ENCODE measurements at places on chromosomes 4 and X.
A peak's percentile ranks its signal among the peaks of the same experiment; 100 is the strongest.

GRCh38 chr4:47075262-47075661, 43.9 kb downstream of the GABRB1 start:
- DNase-seq, result peak; percentile 43

DNA sequence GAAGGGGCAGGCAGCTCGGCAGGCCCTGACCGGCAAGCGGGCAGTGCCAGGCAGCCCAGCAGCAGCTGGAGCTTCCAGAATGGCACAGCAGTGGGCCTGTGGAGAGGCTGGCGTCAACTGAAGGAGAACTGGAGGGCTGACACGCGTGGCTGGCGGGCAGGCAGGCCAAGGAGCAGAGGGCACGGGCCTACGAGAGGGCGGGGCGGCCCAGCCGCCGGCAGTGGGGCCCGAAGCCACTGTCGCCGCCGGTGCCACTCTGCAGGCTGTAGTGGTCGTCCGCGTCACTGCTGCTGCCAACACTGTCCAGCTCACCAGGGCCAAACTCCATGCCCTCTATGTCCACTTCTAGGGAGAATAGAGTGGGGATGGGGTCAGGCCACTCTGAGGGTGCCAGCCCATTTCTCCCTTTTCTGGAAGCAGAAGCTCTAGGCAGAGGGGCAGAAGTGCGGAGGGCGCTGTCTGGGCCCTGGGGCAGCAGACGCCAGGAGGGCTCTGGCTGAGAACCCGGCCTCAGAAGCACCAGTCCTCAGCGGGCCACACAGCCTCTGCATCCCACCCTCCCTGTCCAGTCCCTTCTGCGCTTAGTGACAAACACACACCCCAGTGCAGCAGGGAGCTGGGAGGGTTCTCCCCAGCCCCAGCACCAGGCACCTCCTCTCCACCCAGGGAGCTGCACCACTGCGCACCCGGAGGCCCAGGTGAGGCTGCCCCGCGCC, 8.6 kb upstream of the HAUS3 start:
- DNase-seq, result peak; percentile 0

GRCh38 chr4:174189392-174190015, 94.0 kb downstream of the FBXO8 start:
- DNase-seq, result no peak

DNA sequence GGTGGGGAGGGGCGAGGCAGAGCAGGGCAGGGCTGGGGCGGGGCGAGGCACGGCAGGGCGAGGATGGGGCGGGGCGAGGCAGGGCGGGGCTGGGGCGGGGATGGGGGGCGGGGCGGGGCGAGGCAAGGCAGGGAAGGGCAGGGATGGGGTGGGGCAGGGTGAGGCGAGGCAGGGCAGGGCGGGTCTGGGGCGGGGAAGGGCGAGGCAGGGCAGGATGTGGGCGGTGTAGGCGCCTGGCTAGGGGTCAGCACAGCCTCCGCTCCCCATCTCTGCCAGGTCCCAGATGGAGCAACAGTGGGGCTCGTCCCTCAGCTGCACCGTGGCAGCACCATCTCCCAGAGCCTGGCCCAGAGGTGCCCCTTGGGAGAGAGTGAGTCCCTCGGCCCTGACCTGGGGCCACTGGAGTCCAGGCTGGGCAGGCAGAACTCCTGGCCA, 4.2 kb upstream of the SRPK3 start:
- DNase-seq, result no peak

DNA sequence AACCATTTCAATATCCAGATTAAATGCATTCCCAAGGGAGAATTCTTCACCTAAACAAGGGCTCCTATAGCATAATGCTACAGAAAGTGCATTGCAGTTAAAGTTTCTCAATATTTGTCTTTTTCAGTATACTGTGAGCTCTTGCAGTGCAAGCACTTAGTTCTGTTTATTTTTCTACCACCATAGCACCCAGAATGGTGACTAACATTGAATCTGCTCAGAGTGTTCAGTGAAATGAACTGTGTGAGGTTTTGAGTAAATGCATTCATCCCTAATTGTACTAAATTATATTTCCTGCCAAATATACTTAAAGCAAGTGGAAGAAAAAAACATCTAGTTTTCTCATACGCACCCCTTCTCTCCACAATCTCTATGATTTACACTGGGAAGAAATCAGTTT, 383.9 kb downstream of the PCDH7 start:
- no peak for DNase-seq

- DNase-seq, result no peak
These were observed 222.6 kb upstream of the RASGEF1B start for GRCh38 chr4:81694176-81694913.

DNA sequence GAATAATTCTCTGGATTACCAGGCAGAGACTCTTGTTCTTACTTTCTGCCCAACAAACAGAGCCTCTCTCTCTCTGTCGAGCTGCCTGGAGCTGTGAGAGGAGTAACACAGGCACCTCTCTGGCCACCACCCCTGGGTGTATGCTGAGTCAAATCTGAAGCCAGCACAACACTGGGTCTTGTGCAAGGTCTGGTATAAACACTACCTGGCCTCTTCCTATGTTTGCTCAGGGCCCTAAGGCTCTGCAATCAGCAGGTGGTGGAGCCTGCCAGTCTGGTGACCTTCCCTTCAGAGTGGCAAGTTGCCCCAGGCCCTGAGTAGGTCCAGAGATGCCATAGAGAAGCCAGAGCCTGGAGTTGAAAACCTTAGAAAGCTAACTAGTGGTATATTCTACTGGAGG, 139.9 kb downstream of the CPXCR1 start:
- no peak for DNase-seq

DNA sequence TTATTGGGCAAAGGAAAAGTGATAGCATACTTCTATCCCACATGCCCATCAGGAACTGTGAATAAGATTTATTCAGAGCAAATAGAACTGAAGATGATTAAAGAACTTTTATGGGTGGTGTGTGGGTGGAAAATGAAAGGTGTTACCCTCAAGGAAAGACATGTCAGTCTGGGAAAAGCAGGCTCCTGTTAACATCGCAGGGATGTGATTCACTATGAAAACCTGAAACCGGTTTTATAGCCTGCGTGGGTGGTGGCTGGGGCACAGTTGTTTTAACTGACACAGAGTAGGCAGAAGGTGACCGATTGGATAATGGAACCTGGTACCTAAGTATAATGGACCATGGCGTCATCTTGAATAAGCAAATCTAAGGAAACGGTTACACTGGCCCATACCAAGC, 61.3 kb upstream of the CASK start:
- peak; percentile 82 for DNase-seq

GRCh38 chr4:72442715-72443114, 126.3 kb downstream of the ADAMTS3 start:
- DNase-seq, result no peak

- peak; percentile 4 for DNase-seq
These were observed 51.5 kb upstream of the TRPC3 start for GRCh38 chr4:122003335-122003734.

GRCh38 chr4:102392033-102392744, 46.9 kb upstream of the SLC39A8 start:
- no peak for DNase-seq

DNA sequence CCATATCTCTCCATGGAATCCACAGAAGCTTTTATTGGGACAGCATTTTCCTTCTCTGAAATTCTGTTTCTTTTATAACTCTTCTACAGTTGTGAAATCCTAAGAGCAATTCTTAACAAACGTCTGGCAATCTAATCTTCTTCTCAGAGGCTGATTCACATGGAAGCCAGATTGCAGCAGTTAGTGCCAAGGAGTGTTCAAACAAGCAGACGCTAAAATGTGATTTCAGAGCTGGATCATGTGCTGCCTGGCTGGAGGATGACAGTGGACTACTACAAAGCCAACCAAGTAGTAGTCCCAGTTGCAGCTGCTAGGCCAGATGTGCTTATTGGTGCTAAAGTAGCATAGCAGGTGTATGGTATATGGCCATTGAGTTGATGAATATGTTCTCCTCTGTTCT, 27.7 kb upstream of the GLRB start:
- DNase-seq, result no peak

DNA sequence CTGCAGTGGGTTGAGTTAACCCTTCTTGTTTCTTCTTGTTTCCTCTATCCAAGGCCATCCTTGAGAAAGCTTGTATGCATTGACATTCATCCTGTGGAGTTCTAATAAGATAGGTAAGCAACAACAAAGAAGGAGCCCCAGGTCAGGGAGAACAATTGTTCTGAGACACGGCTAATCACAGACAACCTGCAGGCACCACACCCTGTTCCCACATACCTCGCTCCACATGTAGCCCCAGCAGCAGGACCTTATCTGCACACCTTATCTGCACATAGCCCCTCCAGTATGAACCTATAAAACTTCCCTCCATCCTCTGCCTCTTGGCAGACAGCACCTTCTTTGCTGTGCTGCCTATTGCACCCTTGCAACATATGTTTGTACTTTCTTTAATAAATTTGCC, 129.1 kb downstream of the MSL3 start:
- no peak for DNase-seq

DNA sequence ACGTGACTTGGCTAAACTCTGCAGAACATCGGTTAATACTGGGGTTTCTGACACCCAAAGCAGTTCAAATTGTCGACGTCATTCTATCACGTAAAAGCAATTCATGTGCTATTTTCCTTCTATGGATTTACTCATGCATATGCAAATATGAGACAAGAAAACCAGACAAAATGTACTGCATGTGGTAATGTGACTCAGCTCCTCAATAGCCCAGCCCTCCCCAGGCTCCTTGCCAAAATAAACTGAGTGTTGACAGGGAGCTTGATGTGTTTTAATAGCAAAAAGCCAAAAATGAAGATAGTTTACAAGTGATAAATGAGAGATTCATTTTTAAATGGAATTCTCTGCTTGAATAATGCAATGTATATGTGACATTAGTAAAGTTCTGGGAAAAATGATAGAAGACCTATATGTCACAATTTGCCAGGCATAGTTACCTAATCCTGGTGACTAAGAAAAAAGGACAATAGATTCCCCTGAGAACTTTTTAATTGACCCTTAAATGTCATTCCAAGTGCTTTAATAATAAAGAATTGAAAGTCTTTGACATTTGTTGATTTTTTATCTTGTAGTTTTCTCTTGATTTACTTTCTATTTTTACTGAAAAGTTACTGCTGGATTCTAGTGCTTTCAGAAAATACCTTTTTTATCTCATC, 1700.6 kb upstream of the TENM3 start:
- peak; percentile 77 for DNase-seq

- DNase-seq, result peak; percentile 74
These were observed 153.8 kb upstream of the AGA start for GRCh38 chr4:177596035-177596434.

DNA sequence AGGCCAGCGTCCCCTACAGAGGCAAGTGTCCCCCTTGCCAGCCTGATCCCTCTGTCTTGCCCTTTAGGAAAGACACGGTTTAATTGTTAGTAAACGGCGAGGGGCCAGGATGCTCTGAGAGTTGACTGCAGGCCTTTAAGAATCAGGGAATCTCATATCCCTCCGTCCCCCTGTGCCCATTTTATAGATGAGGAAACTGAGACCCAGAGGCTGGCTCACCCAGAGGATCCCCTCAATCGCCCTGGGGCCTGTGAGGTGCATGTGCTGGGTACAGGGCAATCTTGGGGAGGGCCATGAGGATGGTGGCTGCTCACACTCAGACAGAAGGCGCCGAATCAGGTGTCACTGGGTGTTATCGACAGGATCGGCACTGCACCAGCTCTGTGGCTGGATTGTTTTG, 575 bp downstream of the ZNF185 start:
- no peak for DNase-seq

DNA sequence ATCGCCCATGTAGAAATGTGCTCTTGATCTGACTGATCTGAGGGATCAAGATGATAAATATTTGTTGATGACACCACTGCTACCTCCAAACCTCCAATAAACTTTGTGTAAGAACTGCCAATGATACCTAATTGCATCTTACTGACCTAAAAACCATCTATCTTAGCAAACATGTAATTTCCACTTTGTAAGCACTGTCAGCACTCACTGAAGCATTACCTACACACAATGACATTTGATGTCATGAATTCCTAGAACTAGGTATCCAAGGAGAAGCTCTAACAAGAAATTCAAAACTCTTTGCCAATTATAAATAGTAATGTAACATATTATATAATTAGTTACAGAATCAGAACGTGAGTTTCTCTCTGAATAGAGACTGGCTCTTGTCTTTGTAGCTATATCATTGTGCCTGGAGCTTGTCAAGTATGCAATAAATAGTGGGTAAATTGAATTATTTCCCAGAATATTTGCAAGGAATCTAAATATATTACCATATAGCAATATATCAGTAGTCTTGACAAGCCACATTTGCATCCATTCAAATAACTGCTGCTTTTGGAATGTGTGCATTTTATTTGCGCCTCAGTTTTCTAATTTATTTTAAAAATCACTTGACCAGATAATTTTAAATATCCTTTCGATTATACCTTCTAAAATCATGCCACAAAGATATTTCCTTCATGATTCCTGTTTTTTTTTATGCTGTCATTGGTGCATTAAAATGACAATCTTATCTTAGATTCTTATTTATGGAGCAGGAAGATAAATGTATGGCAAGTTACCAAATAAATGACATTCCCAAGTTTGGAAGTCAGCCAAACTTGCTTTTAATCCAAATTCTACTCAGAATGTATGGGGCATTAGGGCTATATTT, 232.3 kb upstream of the NEIL3 start:
- DNase-seq, result no peak

- DNase-seq, result no peak
These were observed 292.1 kb upstream of the ANKRD50 start for GRCh38 chr4:125004676-125005075.

- DNase-seq, result no peak
These were observed 189.4 kb downstream of the MAB21L2 start for GRCh38 chr4:150771382-150771781.

GRCh38 chr4:90174621-90175023, 47.4 kb downstream of the CCSER1 start:
- DNase-seq, result no peak

- peak; percentile 51 for DNase-seq
These were observed at the start of gene CLCN4 for GRCh38 chrX:10156199-10157031. Gene CLCN4 (plus strand): TSS chrX:10156975. CDS start chrX:10185033, 28,058 bp downstream.

DNA sequence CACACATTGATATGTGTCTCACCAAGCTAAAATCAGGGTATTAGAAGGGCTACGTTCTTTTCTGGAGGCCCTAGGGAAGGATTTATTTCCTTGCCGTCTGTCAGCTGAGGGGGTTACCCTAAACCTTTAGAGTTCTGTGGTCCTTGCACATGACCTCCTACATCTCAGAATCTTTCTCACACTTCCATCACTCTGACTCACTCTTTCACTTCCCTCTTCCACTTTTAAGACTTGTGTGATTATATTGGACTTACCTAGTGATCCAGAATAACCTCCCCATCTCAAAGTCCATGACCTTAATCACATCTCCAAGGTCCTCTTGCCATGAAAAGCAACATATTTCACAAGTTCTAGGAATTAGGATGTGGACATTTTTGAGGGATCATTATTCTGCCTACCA, 53.6 kb upstream of the FUNDC1 start:
- DNase-seq, result no peak

- DNase-seq, result no peak
These were observed 300.2 kb downstream of the USP46 start for GRCh38 chr4:52358883-52359321.

GRCh38 chr4:57462843-57463242, 352.7 kb upstream of the IGFBP7 start:
- no peak for DNase-seq

- no peak for DNase-seq
These were observed 523.0 kb downstream of the SPRY1 start for GRCh38 chr4:123919576-123920098.

All from Daoy (cell line).